ENCODE measurements at places on chromosomes 1 and 21. TPM values are rescaled to one million over a fixed set of nuclear protein-coding genes. Genes with fewer than 3 reads are reported as not detected.

RIPPLY3 gene
- total RNA-seq = 0.91 TPM

ENAH gene
- total RNA-seq = 78.0 TPM

NBPF10 gene
- 2.3 TPM for total RNA-seq

CYP4A11 gene
- not detected for total RNA-seq

- H3K4me3 ChIP-seq = no peak overlapping the region
- H3K4me1 ChIP-seq = no peaks in the 10 kb centered on the region
- H3K36me3 ChIP-seq = no peaks in the 10 kb centered on the region
- H3K27ac ChIP-seq = no peak overlapping the region
- DNase-seq = no peak
- no peaks in the 10 kb centered on the region for H3K27me3 ChIP-seq
Observed at GRCh38 chr1:8347635-8348034, 29.7 kb downstream of the SLC45A1 start.

- H3K27ac ChIP-seq = no peak overlapping the region
- no peaks in the 10 kb centered on the region for H3K27me3 ChIP-seq
- H3K36me3 ChIP-seq = no peaks in the 10 kb centered on the region
Observed at GRCh38 chr1:205030896-205031295, 12.1 kb upstream of the CNTN2 start.

DNA sequence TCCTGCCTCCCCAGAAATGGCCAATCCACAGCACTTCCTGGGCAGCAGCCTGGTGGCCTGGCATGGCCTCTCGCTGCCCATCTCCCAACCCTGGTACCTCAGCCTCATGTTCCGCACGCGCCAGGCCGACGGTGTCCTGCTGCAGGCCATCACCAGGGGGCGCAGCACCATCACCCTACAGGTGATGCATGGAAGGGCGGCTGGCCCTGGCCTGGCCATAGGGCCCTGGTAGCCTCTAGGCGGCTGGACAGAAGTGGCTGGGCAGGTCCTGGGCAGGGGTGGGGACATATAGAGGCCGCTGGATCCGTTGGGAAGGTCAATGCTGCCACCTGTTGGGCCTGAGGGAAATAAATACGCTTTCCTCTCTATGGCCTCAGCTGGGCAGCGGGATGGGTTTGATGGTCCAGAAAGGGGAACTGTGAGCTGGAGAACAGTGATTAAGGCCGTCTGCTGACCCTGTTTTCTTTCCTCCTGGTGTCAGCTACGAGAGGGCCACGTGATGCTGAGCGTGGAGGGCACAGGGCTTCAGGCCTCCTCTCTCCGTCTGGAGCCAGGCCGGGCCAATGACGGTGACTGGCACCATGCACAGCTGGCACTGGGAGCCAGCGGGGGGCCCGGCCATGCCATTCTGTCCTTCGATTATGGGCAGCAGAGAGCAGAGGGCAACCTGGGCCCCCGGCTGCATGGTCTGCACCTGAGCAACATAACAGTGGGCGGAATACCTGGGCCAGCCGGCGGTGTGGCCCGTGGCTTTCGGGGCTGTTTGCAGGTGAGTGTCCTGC, 14.4 kb downstream of the CELSR2 start:
- no peaks in the 10 kb centered on the region for H3K27me3 ChIP-seq
- DNase-seq = peak; percentile 92
- no peaks in the 10 kb centered on the region for H3K4me1 ChIP-seq
- H3K36me3 ChIP-seq = no peaks in the 10 kb centered on the region
- no peak overlapping the region for H3K27ac ChIP-seq

- H3K4me1 ChIP-seq = no peaks in the 10 kb centered on the region
- no peaks in the 10 kb centered on the region for H3K27me3 ChIP-seq
- no peaks in the 10 kb centered on the region for H3K36me3 ChIP-seq
- no peak overlapping the region for H3K4me3 ChIP-seq
- DNase-seq = no peak
Observed at GRCh38 chr1:202302166-202302565, 39.6 kb downstream of the UBE2T start.

- H3K4me1 ChIP-seq = no peaks in the 10 kb centered on the region
- no peak for DNase-seq
- no peak overlapping the region for H3K4me3 ChIP-seq
- H3K36me3 ChIP-seq = no peaks in the 10 kb centered on the region
- H3K27me3 ChIP-seq = no peaks in the 10 kb centered on the region
Observed at GRCh38 chr1:164794356-164794755, 235.4 kb downstream of the PBX1 start.

DNA sequence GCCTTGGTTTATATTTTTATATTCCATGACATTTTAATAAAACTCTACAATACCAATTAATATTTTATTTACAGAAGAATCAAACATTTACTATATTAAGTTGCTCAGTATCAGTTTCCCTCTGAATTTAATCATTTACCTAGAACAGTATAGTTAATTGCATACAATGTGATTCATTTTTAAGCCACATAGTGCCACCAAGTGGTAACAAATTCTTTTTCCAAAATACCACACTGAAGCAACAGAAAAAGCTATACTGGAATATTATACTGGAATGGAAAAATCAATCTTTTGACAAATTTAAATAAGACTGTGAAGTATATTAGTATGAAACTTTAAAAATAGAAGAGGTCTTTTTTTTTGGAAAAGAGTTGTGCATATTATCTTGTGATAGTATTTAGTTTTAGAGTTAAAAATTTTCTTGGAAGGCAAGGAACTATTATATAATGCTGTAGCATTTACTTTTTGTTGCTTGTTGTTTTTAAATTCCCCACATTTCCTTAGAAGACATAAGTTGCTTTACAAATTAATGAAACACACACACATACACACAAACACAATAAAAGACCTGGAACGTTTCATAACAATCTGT, 57.3 kb downstream of the ZNF644 start:
- no peaks in the 10 kb centered on the region for H3K36me3 ChIP-seq
- peaks cover 5% of the 10 kb centered on the region for H3K4me1 ChIP-seq
- H3K27ac ChIP-seq = no peak overlapping the region

- no peak overlapping the region for H3K27ac ChIP-seq
- no peaks in the 10 kb centered on the region for H3K4me1 ChIP-seq
- H3K4me3 ChIP-seq = peak overlapping the region; percentile 67
Observed at GRCh38 chr1:52601519-52601918, 652 bp upstream of the GPX7 start.

GRCh38 chr1:223006917-223007648, 136.0 kb downstream of the TLR5 start:
- no peaks in the 10 kb centered on the region for H3K27me3 ChIP-seq
- no peak overlapping the region for H3K4me3 ChIP-seq
- H3K27ac ChIP-seq = no peak overlapping the region
- DNase-seq = no peak
- peaks cover 10% of the 10 kb centered on the region for H3K4me1 ChIP-seq
- H3K36me3 ChIP-seq = no peaks in the 10 kb centered on the region

DNA sequence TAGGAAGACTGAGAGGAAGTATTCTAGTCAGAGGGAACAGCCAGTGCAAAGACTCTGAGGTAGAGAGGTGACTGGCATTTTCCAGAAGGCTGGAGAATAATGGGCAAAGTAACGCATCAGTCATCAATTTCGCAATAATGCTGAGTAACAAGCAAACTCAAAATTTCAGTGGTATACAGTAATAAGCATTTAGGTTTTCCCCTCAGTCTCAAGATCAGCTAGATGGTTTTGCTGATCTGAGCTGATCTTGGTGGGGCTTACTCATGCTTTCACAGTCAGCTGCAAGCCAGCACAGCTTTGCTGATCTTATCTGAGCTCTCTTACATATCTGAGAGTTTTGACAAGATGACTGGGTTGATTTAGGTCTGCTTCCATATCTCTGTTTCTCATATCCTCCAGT, 108.7 kb downstream of the TSEN15 start:
- no peaks in the 10 kb centered on the region for H3K4me1 ChIP-seq
- no peak overlapping the region for H3K27ac ChIP-seq
- no peaks in the 10 kb centered on the region for H3K36me3 ChIP-seq
- H3K27me3 ChIP-seq = no peaks in the 10 kb centered on the region

DNA sequence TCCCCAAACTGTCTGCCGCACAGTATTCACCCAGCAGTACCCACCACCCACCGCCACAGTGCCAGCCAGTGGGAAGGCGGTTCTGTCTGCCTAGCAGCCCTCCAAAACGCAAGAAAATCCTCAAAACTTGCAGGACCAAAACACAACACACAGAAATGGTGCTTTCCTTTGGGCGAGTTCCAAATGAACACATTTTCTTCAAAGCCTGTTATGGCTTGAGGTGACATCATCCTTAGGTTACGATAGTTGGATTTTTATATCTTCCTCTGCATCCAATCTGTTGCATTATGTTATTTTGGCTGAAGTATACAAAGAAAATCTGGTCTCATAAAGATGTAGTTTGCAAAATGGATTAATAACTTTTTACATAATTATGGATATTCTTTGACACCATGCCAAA, 8.4 kb upstream of the SPRR3 start:
- no peak overlapping the region for H3K4me3 ChIP-seq
- H3K27me3 ChIP-seq = no peaks in the 10 kb centered on the region
- no peak overlapping the region for H3K27ac ChIP-seq
- no peak for DNase-seq

DNA sequence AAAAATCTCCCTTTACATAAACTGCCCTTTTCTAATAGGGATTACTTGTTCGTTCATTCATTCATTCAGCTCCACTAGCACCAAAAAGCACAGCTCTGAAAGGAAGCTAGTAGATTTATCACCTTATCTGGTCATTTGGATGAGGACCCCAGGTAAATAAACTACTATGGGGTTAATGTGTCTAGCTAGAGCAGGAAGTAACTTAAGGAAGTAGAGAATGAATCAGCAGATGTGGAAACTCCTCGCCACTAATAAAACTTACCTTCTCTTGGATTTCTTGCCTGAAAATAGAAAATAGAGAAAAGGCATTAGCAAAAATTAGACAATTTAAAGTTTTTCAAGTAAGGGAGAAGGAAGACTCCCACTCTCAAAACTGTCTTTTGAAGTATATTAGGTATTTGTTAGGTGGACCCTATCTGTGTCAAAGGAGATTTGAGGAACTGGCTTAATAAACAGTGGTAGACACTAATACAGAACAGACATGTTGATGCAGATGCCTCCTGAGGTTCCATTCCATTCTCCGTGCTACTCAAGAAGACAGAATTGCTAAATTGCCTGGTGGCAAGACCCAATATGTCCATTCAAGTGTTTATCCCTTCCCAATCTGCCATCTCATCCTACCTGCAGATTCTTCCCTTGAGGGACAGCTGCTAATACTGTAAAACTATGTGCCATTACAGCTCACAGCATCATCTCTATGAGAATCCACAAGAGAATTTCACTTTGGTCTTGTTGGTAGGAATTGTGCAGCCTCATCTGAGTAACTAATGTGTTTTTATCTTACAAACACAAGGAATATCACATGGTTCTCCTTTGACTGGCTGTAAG, 14.9 kb downstream of the SELL start:
- H3K36me3 ChIP-seq = no peaks in the 10 kb centered on the region
- H3K27me3 ChIP-seq = no peaks in the 10 kb centered on the region
- H3K27ac ChIP-seq = no peak overlapping the region
- DNase-seq = no peak

- H3K4me1 ChIP-seq = no peaks in the 10 kb centered on the region
- H3K36me3 ChIP-seq = peaks cover 4% of the 10 kb centered on the region
- no peaks in the 10 kb centered on the region for H3K27me3 ChIP-seq
- no peak overlapping the region for H3K27ac ChIP-seq
Observed at GRCh38 chr1:180020017-180020416, 65.4 kb downstream of the CEP350 start.

- H3K36me3 ChIP-seq = no peaks in the 10 kb centered on the region
- H3K27me3 ChIP-seq = no peaks in the 10 kb centered on the region
- no peaks in the 10 kb centered on the region for H3K4me1 ChIP-seq
- H3K27ac ChIP-seq = no peak overlapping the region
- no peak overlapping the region for H3K4me3 ChIP-seq
- DNase-seq = no peak
Observed at GRCh38 chr1:108664481-108664880, 3.6 kb upstream of the HENMT1 start.

DNA sequence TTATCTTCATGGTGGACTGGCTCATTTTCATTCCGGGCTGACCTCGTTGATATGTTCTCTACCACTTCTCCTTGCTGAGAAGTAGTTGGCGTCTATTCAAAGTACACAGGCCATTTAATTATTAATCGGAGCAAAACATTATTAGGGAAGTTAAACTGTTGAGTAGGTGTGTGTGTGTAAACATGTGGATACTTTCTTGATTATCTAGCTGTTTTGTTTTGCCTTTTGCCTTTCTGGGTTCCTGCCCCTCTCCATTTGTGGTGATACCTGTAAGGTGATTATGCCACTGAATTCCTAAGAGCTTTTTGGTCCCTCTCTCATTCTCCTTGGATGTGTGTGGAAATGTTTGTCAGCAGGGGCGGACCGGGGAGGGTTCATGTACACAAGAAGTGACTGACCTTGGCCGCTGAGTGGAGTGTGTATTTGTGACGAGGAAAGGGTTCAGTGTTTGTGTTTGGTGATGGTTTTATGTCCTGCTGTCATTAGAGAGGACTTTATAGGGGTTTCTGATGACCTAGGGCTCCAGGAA, 56.6 kb upstream of the PPP2R5A start:
- 0 out of 2 replicates have a peak, but pooled peaks cover 8% of the 10 kb centered on the region for H3K4me1 ChIP-seq
- DNase-seq = peak; percentile 48
- no peaks in the 10 kb centered on the region for H3K27me3 ChIP-seq
- no peak overlapping the region for H3K4me3 ChIP-seq
- H3K36me3 ChIP-seq = no peaks in the 10 kb centered on the region

DNA sequence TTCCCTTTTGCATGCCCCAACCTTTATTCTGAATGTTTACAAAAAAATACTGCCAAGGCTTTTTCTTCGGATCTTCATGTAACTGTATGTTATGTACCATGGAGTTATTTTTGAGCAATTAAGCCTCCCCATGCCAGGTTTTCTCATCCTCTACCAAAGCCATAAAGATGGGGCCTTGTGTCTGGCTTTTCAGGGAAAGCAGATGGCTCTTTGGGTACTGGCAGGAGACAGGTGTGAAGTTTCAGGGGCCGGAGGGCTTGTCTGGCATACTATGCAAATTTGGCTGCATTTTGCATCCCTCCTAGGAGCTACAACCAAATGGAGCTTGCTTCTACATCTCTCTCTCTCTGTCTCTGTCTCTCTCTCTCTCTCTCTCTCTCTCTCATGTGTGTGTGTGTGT, 28.1 kb upstream of the PLXNA2 start:
- H3K36me3 ChIP-seq = no peaks in the 10 kb centered on the region
- no peak for DNase-seq
- no peak overlapping the region for H3K4me3 ChIP-seq
- no peak overlapping the region for H3K27ac ChIP-seq

GRCh38 chr1:106846656-106847055, 209.8 kb upstream of the PRMT6 start:
- H3K36me3 ChIP-seq = no peaks in the 10 kb centered on the region
- H3K27me3 ChIP-seq = no peaks in the 10 kb centered on the region
- H3K27ac ChIP-seq = no peak overlapping the region
- DNase-seq = no peak
- no peak overlapping the region for H3K4me3 ChIP-seq

Measured in Caco-2 (cell line).